ENCODE measurements at places on chromosomes 4 and X.

DNA sequence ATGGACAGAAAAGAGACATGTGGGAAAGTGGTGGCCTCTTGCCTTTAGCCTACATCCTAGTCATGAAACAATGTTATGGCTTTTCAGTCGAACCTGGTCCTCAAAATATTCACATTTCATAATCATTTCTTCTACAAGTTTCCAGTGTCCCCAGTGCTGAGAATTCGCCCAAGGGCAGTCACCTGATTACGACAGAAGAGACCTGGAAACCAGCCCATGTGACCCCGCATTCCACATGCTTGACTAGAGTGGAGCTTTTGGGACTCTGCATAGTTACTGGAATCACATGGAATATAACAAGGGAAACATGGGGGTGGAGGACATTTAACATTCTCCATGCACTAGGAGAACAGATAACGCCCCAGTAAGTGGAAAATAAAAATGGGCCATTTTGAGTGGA is 100.1 kb downstream of the PPARGC1A start:
- no peak for DNase-seq

DNA sequence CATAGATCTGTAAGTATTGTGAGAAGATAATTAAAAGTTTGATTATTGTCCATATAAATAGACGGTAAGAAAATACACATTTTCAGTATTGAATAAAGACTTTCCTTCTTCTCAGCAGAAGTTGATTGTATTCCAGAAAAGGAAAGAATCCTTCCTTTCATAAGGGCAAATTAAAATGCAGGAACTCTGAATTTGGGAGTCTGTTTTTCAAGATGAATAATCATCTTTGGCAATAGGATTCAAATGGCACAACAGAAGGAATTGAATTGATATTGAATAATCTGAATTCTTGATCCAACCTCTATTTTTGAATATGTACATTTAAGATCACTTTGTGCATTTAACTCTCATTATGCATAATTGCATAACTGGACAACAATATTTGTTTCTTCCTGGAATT is 149.3 kb downstream of the DMD start:
- DNase-seq: no peak

DNA sequence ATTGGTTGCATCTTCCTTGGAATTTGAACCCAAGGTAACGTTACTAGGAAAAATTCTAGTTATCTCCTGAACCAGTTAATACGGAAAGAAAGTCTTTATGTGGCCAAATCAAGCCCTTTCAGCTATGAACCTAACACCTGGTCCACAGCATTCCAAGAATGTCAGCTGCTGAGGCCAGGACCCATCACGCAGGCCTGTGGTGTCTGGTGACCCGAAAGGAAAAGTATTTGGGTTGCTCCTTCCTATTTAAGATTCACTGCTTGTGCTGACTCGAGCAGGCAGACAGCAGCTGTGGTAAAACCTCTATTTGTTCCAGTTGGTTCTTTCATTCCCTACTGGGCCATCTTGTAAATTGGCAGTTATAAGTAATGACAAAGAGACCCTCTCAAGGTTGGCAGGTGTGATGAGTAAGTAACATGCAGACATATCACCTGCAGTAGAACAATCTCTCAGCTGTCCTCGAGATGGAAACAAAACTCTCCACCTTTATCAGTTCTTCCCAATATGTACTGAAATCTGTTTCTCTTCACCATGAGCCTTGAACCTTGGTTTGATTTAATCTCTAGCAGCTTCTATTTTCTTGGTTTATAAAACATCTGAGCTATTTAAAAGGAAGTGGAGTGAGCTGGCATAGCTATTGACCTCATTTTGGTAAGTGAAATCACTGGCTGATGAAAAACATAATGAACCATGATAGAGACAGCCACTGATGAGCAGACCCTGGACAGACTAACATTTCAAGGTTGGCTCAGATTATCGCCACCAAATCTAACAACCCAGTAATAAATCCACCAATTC is 182.1 kb upstream of the SMIM31 start:
- no peak for DNase-seq

DNA sequence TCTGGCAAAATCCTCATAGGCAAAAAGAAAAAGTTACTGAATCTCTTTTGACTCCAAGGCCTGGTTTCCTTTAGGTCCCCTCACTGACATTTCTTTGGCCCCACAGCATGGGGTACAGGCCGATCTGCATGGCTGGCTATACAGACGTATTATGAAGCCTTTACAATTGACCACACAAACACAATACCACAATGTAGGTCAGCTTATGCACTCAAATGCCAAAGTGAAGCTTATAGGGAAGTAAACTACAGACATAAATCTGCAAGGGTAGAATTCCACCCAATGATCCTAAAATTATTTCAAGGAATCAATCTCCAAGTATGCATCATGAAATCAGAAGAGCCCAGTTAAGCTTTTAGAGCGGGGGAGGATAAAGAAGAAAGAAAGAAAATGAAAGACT is 20.7 kb downstream of the STX18 start:
- no peak for DNase-seq

DNA sequence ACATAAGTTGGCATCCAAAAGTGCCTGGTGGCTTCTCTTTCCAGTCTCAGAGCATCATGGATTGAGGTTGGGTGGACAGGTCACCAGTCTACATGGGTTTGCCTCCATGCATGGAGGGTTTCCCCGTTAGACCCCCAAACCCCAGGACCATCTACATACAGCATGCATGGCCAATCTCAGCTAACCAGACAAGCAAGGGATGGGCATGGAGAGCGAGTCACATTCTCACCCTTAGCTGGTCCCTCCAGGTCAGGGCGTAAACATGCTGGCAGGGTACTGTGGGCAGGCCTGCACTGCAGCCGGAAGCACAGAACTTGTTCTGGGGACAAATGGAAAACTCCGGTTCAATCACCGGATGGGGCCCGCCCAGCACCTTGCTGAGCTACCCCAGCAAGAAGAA is 37.3 kb downstream of the HCCS start:
- no peak for DNase-seq

- no peak for DNase-seq
These were observed 185.8 kb upstream of the C1QTNF7 start for GRCh38 chr4:15242021-15242420.

Measured in GM03348 (cell line).